ENCODE measurements at places on chromosomes 12 and 14. TPM values are rescaled to one million over a fixed set of nuclear protein-coding genes. Genes with fewer than 3 reads are reported as not detected.

DNA sequence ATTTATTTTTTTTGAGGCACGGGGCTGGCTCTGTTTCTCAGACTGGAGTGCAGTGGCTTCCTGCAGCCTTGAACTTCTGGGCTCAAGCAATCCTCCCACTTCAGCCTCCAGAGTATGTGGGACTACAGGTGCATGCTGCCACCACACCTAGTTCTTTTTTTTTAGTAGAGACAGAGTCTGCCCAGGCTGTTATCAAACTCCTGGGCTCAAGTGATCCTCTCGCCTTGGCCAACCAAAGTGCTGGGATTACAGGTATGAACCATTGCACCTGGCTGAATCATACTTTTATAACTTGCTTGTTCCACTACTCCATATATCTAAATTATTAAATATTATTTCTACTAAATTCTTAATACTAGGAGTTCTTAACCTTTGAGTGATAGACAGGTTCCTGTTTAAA is 111.6 kb downstream of the BTG1 start:
- no peak for DNase-seq

GRCh38 chr12:50375802-50376201 is 20.6 kb downstream of the FAM186A start:
- DNase-seq, result no peak

Gene PMCH
- total RNA-seq, result not detected

DNA sequence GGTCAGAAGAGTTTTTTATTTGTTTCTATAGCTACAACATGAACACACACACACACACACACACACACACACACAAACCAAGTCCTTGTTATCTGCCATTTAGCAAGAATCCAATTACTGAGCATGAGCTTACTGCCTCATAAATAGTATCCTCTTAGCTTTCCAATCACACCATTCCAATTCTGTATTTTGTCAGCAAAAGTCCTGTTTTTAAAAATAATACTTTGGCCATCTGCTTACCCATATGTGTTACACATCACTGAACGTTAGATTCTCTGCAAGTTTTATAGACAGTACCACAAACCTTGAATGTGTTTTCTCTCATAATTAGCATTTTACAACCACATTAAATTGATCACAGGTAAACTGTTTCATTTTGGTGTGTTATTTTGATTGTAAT is 1905.4 kb upstream of the FLRT2 start:
- DNase-seq, result no peak

- DNase-seq, result no peak
Measured at GRCh38 chr12:100058482-100059029, 73.8 kb upstream of the ANKS1B start.

- no peak for DNase-seq
Measured at GRCh38 chr12:111218499-111218898, 150.4 kb downstream of the PHETA1 start.

GRCh38 chr14:103705118-103705503 is 10.1 kb downstream of the XRCC3 start:
- DNase-seq, result peak; percentile 72

DNA sequence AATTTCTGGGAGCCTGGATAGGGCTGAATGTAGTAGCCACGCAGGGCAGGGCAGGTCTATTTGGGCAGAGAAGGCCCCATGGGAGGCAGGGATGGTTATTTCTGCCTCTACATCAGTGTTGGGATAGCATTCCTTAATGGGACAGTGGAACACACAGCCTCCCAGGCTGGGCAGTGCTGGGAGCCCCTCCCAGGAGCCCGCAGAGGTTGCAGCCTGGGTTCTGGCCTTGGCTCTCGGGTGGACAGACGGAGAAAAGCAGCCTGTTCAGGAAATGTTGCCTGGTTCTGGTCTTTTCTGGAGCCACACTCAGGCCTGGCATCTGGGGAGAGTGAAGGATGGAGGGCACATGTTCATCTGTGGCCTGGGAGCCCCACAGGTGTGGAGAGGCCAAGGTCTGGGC is 479 bp upstream of the NOS1 start:
- no peak for DNase-seq

DNA sequence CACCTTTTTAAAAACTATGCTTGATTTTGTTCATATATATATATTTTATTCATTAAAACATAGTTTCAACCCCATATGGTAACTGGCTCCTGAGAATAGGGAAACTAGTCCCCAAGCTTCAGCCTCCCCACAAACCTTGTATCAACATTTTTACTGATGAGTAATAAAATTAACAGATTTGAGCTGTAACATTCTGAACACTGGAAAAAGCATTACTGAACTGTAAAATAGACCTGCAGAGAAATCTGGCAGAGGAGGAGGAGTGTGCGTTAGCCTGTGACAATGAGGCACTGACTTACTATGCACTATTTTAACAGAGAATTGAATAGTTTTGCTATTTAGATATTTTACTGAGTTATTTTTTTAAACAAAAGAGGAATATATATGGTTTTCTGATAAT is 43.1 kb downstream of the FRS2 start:
- no peak for DNase-seq

- DNase-seq, result peak; percentile 51
Measured at GRCh38 chr14:105087308-105087962, 22.2 kb upstream of the GPR132 start.

Gene TAS2R46
- total RNA-seq, result not detected

Gene CEP128
- total RNA-seq, result 15.5 TPM

- DNase-seq, result no peak
Measured at GRCh38 chr12:46298261-46298660, 29.4 kb upstream of the SLC38A1 start.

GRCh38 chr12:103011974-103012763 is 54.7 kb downstream of the ASCL1 start:
- DNase-seq, result no peak

DNA sequence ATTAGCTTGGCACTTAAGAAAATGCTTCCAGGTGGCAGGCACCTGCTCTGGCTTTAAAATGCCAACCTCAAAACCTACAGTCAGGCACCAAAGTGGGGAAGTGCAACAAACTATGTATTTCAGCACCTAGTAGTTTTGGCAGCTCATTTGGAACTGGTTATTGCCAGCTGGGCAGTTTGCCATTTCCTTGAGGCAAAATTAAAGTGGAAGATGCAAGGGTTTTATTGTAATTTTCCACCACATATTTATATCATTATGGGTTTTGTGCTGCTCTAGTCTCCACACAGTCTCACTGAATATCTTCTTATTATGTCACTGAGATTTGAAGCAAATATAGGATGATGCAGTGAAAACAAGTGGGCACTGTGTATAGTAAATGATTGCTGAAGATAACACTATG is 117.0 kb downstream of the PRKD1 start:
- DNase-seq, result no peak

- no peak for DNase-seq
Measured at GRCh38 chr12:67035121-67035520, 234.0 kb upstream of the CAND1 start.

DNA sequence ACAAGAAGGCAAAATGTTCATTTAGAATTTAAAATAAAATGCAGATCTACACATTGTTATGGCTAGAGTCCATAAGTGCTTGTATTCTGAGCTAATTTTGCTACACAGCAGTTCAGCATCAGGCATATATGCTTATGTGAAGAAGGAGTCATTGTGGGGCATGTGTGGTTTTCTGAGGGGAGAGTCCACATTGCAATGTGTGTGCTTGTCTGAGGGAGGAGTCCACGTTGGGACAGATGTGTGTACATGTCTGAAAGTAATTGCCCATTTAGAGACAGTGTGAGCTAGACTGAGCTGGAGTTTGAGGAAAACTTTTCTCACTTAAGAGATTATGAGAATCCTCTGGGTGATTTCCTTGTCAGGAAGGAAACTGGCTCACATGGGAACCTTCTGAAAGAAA is 767.9 kb downstream of the TMEM121 start:
- DNase-seq, result no peak

Gene ENDOU
- 0.28 TPM for total RNA-seq

GRCh38 chr12:45557016-45557415 is 172.5 kb upstream of the ARID2 start:
- DNase-seq, result no peak

- DNase-seq, result no peak
Measured at GRCh38 chr14:101072531-101072930, 169.0 kb upstream of the RTL1 start.

DNA sequence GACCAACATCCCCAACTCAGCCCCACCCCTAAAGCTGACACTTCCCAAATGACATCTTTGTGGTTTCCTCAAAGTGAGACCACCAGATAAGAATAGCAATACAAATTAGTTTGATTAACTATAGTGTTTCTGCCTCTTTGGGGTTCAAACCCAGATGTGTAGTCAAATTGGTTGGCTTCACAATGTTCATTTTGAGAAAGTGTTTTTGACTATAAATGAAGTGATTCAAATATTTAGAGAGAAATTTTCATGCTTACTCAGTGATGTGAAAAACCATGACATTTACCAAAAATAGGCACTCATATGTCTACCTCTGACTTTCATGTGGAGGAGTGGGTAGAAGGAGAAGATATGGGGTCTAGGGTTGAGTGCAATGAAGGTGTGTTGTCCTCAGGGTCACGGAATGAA is 218.4 kb downstream of the BCAT1 start:
- no peak for DNase-seq

- no peak for DNase-seq
Measured at GRCh38 chr14:64703395-64704142, 655 bp upstream of the PLEKHG3 start.

Gene PSMC6
- 76.9 TPM for total RNA-seq

Gene C12orf57
- 259 TPM for total RNA-seq

GRCh38 chr12:17132336-17132735 is 526.4 kb upstream of the LMO3 start:
- DNase-seq, result no peak

DNA sequence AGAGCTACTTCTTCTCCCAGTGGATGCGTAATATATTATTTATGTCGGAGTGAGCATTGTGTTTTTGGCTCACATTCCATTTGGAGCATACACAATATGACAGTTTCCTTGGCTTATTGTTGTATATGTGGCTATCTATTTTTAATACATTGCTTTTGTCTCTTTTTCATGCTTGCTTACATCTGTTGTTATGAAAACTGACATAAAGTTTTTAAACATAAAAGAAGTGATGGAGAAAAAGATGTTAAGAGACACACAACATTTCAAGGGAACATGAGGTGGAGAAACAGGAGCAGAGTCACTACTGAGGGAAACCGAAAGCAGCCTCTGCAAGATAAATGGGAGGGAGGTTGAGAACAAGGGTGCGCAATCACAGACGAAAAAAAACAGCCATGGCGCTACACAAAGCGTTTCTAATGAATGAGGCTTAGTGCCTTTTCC is 228.4 kb upstream of the NPAS3 start:
- DNase-seq, result no peak

Gene KRT78
- total RNA-seq, result not detected

DNA sequence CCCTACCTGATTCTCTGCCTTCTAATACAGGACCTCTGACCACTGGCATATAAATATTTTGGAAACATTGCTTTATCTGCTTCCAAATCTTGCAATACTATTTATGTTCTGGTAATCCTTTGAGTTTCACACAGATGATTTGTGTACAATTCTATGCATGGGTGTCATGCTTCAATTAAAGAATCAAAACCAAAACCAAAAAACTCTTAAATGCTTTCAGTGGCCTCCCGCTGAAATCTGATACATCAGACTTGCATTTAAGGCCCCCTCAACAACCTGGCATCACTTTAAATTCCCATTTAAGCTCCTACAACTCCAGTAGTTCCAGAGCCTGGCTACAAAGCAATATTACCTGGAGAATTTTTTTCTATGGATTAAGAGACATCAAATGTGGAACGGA is 221.7 kb upstream of the NAV3 start:
- no peak for DNase-seq

DNA sequence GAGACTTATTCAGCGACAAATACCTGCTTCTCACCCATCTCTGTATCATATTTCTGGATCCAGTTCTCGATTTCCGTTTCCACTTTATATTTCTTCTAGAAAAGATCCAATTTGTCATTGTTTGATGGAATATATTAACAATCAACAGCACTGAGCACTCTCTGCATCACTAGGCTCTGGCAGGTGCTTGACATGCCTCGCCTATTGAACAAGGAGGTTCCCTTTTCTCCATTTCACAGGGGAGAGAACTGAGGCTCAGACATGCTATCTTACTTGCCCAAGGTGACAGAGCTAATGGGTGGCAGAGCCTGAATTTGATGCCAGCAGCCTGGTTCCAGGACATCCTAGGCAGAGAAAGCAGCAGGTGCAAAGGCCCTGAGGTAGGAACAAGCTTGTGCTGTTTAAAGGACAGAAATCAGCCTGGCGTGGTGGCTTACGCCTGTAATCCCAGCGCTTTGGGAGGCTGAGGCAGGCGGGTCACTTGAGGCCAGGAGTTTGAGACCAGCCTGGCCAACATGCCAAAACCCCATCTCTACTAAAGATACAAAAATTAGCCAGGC is 12.1 kb downstream of the RITA1 start:
- no peak for DNase-seq

DNA sequence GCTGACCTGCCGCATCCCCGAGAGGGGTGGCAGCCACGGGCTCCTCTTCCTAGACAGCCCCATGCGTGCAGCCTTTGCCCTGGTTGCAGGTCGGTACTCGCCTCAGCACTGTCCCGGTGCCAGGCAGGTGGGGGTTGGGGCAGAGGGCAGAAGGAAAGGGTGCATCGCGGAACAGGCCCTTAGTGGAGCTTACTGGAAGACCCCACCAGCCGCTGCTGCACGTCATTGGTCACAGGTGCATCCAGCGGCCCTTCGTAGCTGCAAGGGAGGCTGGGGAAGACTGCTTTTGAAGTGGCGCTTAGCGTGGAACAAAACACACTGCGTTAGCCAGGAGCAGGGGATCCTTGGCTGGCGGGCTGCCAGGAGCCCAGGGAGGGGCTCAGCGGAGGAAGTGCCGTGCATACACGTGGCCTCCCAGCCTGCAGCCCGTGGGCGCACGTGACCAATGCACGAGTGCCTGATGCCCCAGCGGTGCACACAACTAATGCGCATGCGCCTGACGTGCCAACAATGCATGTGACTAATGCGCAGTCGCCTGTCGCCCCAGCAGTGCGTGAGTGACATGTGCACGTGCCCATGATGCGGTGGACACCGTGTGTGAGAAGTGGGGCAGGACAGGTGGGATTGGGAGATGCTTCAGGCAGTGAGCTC is 5.0 kb upstream of the EP400 start:
- DNase-seq, result no peak

DNA sequence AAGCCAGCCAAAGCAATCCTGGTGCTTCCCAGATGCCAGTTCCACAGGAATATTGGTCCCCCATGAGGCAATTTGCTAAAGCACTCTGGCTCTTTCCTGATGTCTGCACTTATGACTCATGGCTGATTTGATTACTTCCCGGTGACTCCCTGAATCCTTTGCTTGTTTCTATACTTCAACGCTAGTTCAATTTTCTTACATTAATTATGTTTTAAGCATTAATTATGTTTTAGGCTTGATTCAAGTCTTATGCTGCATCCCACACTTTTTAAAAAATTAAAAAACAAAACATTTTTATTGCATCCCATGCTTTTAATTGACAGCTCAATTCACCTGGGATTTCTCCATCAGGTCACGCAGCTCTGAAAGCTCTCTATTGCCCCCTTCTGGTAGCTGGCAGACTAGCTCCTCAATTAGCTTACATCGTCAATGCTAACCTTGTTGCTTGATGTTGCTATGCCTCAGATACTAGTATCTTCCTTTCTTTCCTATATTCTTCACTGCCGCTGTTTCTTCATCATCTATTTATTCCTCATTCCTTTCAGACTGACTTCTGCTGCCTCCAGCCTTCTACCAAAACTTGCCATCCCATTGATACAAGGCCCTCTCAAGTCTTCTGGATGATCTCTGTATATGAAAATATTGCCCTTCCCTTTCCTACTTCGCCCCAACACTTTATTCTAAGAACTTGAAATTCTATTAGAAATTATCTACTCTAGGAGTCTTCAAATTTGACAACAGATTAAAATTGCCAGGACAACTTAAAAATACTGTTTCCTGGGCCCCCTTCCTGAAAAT is 32.0 kb downstream of the TSHR start:
- peak; percentile 77 for DNase-seq

All from uterus (tissue), 4 donors.